ENCODE measurements at places on chromosomes 7 and 10. TPM values are rescaled to one million over a fixed set of nuclear protein-coding genes. Genes with fewer than 3 reads are reported as not detected.
A peak's percentile ranks its signal among the peaks of the same experiment; 100 is the strongest.

GRCh38 chr10:51881213-51881612 is 181.8 kb upstream of the CSTF2T start:
- DNase-seq: no peak
- H3K36me3 ChIP-seq: no peaks in the 10 kb centered on the region
- H3K4me1 ChIP-seq: no peaks in the 10 kb centered on the region
- no peaks in the 10 kb centered on the region for H3K27me3 ChIP-seq

- no peaks in the 10 kb centered on the region for H3K36me3 ChIP-seq
- no peaks in the 10 kb centered on the region for H3K4me1 ChIP-seq
- H3K4me3 ChIP-seq: no peak overlapping the region
These were observed 41.2 kb downstream of the CHCHD3 start for GRCh38 chr7:133040674-133041073.

The VSTM4 gene
- polyA plus RNA-seq: 2.3 TPM

DNA sequence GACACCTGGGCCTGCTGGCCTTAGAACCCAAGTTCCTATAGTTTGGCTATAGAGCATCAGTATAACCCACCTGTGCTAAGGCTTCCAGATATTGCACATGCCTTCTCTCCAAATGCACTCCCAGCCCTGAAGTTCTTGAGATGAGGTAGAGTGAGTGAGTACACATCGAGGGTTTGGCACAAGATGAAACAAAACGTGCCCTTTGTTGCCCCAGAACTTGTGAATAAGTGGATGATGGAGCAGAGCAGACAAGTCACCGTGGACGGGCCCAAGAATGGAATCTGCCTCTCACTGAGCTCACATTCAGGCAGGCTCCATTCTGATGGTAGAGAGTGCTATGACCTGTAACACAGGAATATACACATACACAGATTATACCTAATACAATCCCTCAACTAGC is 73.0 kb upstream of the STK17A start:
- DNase-seq: no peak
- H3K4me1 ChIP-seq: peaks cover 10% of the 10 kb centered on the region
- no peak overlapping the region for H3K4me3 ChIP-seq
- no peaks in the 10 kb centered on the region for H3K36me3 ChIP-seq

The HECW1 gene
- 0.23 TPM for polyA plus RNA-seq

The SAMD9 gene
- 13.9 TPM for polyA plus RNA-seq

GRCh38 chr10:64148607-64149006 is 627.4 kb downstream of the REEP3 start:
- H3K27me3 ChIP-seq: no peaks in the 10 kb centered on the region
- no peaks in the 10 kb centered on the region for H3K4me1 ChIP-seq
- no peaks in the 10 kb centered on the region for H3K36me3 ChIP-seq
- no peak for DNase-seq

The PTF1A gene
- polyA plus RNA-seq: 0.16 TPM

The ITPRID1 gene
- 0.02 TPM for polyA plus RNA-seq

DNA sequence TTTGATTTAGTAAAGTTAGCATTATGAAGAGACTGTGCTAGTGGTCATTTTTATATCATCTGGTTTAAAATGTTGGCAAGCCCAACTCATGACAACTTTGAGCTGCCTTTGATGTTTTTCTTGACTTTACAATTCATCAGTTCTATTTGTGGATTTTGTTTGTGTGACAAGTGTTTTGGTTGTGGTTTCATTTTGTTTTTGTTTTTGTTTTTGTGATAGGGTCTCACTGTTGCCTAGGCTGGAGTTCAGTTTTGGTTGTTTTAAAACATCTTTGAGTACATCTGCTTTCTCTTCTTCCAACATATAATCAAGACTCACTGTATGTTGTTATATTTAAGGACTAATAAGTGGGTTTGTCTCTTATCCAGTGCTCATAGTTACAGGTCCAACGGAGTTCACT is 17.6 kb upstream of the SFR1 start:
- no peaks in the 10 kb centered on the region for H3K36me3 ChIP-seq
- no peak for DNase-seq
- no peaks in the 10 kb centered on the region for H3K27me3 ChIP-seq
- H3K4me3 ChIP-seq: no peak overlapping the region
- H3K4me1 ChIP-seq: no peaks in the 10 kb centered on the region

DNA sequence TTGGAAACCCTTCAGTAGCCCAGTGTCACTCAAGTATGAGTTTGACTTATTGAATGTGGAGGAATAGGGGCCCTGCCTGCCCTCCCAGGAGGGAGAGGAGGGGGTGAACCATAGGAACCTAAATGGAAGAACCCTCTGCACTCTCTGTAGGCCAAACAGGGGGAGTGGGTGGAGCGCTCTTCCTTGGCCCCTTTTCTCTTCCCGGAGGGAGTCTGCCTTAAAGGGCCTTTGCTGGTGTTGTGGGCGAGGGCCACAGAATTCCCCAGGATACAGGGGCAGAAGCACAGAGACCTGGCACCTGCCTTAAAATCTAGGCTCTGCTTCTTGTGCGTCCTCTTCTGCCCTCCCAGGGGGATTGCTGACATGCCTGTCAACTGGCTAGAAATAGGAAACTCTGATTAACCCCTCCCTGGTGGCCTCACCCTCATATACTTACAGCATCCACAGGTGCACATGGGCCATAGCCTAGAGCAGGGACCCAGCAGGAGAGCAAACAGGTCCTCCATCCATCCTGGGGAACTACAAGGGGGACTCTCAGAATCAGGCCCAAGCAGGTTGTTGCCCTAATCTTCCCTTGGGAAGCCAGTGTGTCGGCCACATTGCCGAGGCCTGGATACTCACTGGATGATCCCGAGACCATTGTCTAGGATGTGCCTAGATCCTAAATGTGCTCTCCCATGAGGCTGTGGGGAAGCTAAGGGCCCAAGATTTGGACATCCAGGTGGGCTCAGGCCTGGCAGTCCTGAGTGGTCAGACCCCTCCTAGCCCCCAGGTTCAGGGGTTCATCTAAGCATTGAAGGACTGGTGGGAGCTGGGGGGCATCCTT is 3.4 kb downstream of the TRIM8 start:
- H3K36me3 ChIP-seq: peaks cover 16% of the 10 kb centered on the region
- peak overlapping the region; percentile 80 for H3K4me3 ChIP-seq
- no peak for DNase-seq

- DNase-seq: no peak
- H3K36me3 ChIP-seq: no peaks in the 10 kb centered on the region
- H3K4me1 ChIP-seq: no peaks in the 10 kb centered on the region
- H3K27me3 ChIP-seq: no peaks in the 10 kb centered on the region
- H3K4me3 ChIP-seq: no peak overlapping the region
These were observed 34.6 kb upstream of the CROT start for GRCh38 chr7:87310790-87311419.

The GIMAP4 gene
- 40.9 TPM for polyA plus RNA-seq

- no peaks in the 10 kb centered on the region for H3K4me1 ChIP-seq
- H3K36me3 ChIP-seq: no peaks in the 10 kb centered on the region
- H3K4me3 ChIP-seq: no peak overlapping the region
- DNase-seq: no peak
- no peak overlapping the region for H3K27ac ChIP-seq
These were observed 224.8 kb downstream of the FGFR2 start for GRCh38 chr10:121373411-121373810.

The IFIT2 gene
- polyA plus RNA-seq: 16.0 TPM

- no peaks in the 10 kb centered on the region for H3K4me1 ChIP-seq
- H3K27me3 ChIP-seq: no peaks in the 10 kb centered on the region
- no peaks in the 10 kb centered on the region for H3K36me3 ChIP-seq
- no peak overlapping the region for H3K27ac ChIP-seq
- no peak overlapping the region for H3K4me3 ChIP-seq
- no peak for DNase-seq
These were observed 47.0 kb upstream of the TMEM140 start for GRCh38 chr7:135100856-135101255.

DNA sequence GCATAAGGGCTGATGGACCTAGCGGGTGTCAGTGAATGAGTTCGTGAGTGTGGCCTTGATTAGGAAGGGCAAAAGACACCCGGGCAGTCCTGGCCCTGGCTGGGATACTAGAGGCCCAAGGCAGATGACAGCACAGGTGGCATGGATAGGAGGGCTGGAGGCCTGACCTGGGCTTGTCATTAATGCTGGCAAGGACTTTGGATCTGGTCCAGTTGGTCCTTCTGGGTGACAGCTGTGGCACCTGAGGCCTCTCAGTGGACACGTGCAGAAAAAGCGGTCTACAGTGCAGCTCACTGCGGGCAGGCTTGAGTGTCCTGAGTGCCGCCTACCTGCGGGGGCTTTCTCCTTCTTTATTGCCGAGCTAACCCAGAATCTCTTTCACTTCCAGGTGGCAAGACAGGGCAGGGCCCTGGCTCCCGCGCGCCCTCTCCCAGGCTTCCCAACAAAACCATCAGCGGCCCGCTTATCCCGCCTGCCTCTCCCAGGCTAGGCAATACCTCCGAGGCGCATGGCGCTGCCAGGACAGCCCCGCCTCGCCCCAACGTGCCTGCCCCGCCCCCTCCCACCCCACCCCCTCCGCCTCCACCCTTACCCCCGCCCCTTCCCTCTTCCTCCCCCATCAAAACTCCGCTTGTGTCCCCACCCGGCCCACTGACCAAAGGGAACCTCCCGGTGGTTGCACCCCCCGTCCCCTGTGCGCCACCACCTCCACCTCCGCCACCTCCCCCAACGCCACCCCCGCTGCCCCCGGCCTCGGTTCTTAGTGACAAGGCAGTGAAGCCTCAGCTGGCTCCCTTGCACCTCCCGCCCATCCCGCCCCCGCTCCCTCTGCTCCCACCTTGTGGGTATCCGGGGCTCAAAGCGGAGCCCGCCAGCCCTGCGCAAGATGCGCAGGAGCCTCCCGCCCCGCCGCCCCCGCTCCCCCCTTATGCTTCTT is 77.4 kb downstream of the WIPF3 start:
- peaks cover 36% of the 10 kb centered on the region for H3K27me3 ChIP-seq
- no peaks in the 10 kb centered on the region for H3K4me1 ChIP-seq
- H3K36me3 ChIP-seq: no peaks in the 10 kb centered on the region
- no peak overlapping the region for H3K27ac ChIP-seq
- H3K4me3 ChIP-seq: peak overlapping the region; percentile 26

The INTS1 gene
- 287 TPM for polyA plus RNA-seq

DNA sequence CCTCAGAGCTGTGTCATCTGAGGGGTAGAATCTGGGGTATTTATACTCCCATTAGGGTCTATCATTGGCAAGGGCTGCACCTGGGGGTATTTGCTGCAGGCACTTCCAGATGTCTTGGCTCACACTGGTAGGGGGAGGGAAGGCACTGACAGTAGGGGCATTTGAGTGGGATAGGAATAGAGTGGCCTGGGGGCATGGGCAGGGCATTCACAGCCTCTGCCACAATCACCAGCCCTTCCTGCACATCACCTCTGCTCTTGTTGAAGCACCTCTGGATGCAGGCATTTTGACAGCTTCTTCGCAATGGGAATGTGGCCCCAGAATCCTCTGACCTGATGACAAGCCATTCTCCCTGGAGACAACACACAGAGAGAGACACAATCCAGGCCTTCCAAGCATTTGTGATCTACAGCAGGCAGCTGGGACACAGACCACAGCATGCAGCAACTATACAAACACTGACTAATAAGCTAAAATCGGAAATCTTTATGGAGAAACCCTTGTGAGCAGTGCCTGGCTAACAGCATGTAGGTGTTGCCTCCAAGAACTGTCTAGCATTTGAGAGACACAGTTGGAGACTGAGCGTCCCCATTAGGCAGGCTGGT is 178.5 kb downstream of the KCNMA1 start:
- DNase-seq: no peak
- H3K4me3 ChIP-seq: no peak overlapping the region
- no peaks in the 10 kb centered on the region for H3K4me1 ChIP-seq
- no peaks in the 10 kb centered on the region for H3K27me3 ChIP-seq
- no peak overlapping the region for H3K27ac ChIP-seq
- H3K36me3 ChIP-seq: no peaks in the 10 kb centered on the region

The TMEM72 gene
- polyA plus RNA-seq: 0.07 TPM

- no peaks in the 10 kb centered on the region for H3K36me3 ChIP-seq
- H3K4me3 ChIP-seq: no peak overlapping the region
- H3K27ac ChIP-seq: peak overlapping the region; percentile 51
- DNase-seq: no peak
- peaks cover 12% of the 10 kb centered on the region for H3K4me1 ChIP-seq
These were observed 79.0 kb upstream of the CHST15 start for GRCh38 chr10:124172181-124172916.

The SNCG gene
- 69.4 TPM for polyA plus RNA-seq

The LIPJ gene
- 0.66 TPM for polyA plus RNA-seq

DNA sequence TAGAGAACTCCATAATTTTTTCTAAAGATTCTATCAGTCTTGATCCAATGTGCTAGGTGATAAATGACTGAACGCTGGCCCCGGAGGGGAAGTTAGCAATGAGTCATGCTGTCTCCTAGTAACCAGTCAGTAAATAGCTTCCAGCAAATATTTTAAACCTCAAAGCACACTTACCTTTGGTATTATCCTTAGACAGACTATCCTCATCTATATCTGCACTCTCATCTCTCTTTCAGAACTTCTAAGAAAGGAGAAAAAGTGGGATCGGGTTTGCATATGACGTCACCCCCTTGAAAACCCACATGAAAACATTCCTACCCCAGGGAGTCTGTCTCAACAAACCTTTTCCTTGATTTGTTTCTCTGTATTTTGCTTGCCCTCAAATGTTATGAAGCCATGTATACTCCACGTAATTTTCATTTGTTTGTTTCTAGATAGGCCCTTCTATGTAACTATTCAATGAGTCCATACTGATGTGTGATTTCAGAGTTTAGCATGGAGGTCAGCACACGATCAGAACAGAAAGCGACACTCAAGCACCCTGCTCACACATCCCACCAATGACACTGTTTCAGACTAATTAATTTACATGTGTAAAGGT is 174.9 kb upstream of the NRP1 start:
- H3K4me1 ChIP-seq: no peaks in the 10 kb centered on the region
- DNase-seq: no peak
- H3K27ac ChIP-seq: no peak overlapping the region
- no peak overlapping the region for H3K4me3 ChIP-seq

DNA sequence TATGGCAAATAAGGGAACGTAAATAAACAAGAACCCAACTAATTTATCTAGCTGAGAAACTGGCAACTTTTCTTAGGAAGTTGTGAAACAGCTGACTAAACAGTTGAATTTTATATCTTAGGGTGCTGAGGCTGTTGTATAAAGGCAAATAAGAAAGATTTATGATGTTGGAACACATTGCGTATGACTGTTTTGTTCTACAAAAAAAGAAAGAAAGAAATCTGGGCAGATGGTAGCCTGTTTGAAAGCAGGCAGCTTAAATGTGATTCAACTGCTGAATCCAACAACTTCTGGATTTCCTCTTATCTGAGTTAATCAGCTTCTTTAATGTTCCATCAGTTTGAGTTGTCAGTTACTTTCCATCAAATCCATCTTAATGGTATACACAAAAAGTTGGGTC is 214.5 kb downstream of the SNX13 start:
- H3K27me3 ChIP-seq: no peaks in the 10 kb centered on the region
- DNase-seq: no peak
- H3K36me3 ChIP-seq: no peaks in the 10 kb centered on the region
- H3K4me1 ChIP-seq: peaks cover 5% of the 10 kb centered on the region
- no peak overlapping the region for H3K4me3 ChIP-seq

The CALML5 gene
- 368 TPM for polyA plus RNA-seq

All from thymus (tissue), 14 donors.